ENCODE measurements at places on chromosomes 16 and 17.

- DNase-seq, result no peak
These were observed 15.4 kb downstream of the CD7 start for GRCh38 chr17:82301916-82302567.

DNA sequence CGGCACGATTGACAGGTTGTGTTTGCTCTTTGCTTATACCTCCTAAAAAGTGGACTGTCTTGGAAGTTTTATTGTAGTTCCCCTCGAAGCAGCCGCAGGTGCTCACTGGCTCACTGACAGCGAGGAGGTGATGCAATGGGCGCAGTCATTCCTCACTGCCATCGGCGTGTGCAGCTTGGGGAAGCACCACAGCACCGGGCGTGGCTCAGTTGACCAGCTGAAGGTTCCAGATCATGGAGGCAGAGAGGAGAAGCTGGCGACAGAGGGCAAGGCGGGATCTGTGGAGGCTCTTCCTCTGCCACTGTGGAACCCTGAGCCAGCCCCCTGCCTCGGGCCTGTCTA, 72.1 kb upstream of the TNRC6C start:
- no peak for DNase-seq

GRCh38 chr17:67469208-67469980, 92.3 kb downstream of the PITPNC1 start:
- peak; percentile 25 for DNase-seq

- DNase-seq, result no peak
These were observed 12.0 kb downstream of the CPSF4L start for GRCh38 chr17:73249700-73250099.

GRCh38 chr16:11310634-11310977, 29.5 kb upstream of the PRM1 start:
- DNase-seq, result no peak

- DNase-seq, result no peak
These were observed 3.6 kb downstream of the GHDC start for GRCh38 chr17:42190491-42191274.

GRCh38 chr17:8799570-8800212, 526 bp upstream of the MFSD6L start:
- DNase-seq, result peak; percentile 7

GRCh38 chr17:48244814-48245213, 137.2 kb downstream of the SNX11 start:
- no peak for DNase-seq

- DNase-seq, result no peak
These were observed 3.1 kb downstream of the TPPP3 start for GRCh38 chr16:67389911-67390815.

- DNase-seq, result no peak
These were observed 36.1 kb downstream of the ZNF652 start for GRCh38 chr17:49325980-49326379.

- DNase-seq, result peak; percentile 95
These were observed 161.2 kb upstream of the IRX3 start for GRCh38 chr16:54447576-54448440.

- DNase-seq, result peak; percentile 26
These were observed 379 bp upstream of the OTOP2 start for GRCh38 chr17:74923538-74924249.

DNA sequence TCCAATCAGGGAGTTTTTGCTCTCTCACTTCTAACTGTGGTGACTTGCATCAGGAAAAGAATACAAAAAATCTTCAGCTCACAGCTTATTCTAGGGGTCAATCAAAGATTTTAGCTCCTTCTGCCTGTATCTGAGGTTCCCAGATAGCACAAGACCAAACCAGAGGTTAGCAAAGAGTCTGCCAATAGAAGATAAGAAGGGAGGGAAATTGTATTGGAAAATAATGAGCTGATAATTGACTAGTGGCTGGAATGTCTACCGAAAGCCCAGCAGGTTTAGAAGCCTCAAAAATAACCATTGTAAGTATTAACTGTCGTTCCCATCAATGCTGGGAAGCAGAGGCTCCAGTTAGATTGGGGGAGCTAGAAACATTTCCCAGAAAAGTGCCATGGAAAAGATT, 26.3 kb downstream of the HS3ST3A1 start:
- no peak for DNase-seq
